ENCODE measurements at places on chromosomes 5 and 9.

- no peak for DNase-seq
These were observed 41.6 kb downstream of the GNA14 start for GRCh38 chr9:77606526-77606925.

DNA sequence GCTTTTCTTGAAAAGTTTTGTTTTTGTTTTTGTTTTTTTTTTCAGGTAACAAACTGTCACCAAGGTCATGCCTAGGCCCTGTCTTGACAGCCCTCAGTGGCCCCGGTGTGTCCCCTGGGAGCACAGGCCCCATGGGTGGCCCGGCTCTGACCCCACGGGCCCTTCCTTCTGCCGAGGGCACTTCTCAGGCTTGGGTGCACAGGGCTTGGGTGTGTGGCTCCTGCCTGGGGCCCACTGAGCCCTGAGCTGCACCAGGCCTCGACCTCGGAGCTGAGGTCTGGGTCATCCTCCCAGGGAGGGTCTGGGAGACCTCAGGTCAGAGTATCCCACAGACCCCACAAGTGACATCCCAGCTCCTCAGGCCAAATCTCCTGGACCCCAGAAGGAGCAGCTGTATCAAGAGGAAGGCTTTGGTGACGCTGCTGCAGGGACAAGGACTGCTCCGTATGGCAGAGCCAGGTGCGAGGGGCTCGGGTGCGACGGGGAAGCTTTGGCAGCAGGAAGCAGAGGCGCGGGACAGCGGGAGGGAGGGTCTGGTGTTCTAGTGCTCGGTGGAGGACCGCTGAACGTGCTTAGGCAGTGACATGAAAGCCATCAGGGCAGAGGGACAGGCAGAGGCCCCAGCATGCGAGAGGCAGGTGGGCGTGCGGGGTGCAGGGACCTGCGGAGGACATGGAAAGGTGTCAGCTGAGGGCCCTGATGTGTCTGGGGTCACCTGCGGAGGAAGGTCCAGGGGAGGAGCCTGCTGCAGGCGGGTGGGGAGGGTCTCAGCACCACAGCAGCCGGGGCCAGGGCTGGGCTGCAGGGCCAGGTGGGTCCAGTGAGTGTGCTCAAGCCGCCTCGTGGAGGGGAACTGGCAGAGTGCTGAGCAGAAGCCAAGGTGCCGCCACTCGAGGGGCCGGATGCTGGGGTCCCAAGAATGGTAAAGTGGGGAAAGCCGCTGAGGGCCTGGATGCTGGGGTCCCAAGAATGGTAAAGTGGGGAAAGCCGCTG is 18.4 kb upstream of the SLC9A3 start:
- DNase-seq = no peak

GRCh38 chr5:6710070-6710469 is 3.2 kb upstream of the TENT4A start:
- no peak for DNase-seq

- DNase-seq = no peak
These were observed 43.4 kb upstream of the COL5A1 start for GRCh38 chr9:134597957-134598883.
